Right lung (tissue), 10 donors: ENCODE measurements at places on chromosomes 3 and 15.

- no peak for DNase-seq
These were observed 310.3 kb downstream of the CHST2 start for GRCh38 chr3:143429628-143430514.

DNA sequence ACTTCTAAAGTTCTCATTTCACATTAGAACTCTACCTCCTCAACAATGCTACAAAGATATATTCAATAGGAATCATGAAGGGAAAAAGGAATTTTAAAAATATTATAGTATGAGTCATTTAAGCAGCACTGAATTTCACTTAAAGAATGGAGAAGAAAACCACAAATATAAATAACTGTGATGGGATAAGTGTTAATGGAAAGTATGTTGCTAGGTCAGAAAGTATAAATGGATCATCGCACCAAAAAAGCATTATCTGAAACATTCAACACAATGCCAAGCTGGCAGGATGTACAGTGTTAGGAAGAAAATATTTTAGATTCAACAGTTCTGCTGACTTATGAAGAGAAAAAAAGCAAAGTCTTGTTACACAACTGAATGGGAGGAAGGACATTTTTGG, 101.4 kb downstream of the TFG start:
- no peak for DNase-seq

DNA sequence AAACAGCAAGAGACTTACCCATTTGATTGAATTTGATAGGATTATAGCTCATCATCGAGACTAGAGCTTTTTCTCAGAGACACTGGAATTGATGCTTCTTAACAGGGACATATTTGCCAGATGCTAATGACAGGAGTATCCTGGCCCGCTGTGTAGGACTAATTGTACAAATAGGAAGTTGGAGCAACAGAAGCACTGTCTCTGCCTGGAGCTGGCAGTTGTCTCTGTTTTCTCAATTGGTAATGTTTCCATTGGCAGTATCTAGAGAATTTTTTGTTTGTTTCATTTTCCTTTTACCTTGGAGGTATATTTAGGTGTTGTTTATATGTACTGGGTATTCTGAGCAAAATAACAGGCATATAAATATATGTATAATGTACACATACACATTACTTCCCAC, 8.9 kb upstream of the PCOLCE2 start:
- DNase-seq = no peak

DNA sequence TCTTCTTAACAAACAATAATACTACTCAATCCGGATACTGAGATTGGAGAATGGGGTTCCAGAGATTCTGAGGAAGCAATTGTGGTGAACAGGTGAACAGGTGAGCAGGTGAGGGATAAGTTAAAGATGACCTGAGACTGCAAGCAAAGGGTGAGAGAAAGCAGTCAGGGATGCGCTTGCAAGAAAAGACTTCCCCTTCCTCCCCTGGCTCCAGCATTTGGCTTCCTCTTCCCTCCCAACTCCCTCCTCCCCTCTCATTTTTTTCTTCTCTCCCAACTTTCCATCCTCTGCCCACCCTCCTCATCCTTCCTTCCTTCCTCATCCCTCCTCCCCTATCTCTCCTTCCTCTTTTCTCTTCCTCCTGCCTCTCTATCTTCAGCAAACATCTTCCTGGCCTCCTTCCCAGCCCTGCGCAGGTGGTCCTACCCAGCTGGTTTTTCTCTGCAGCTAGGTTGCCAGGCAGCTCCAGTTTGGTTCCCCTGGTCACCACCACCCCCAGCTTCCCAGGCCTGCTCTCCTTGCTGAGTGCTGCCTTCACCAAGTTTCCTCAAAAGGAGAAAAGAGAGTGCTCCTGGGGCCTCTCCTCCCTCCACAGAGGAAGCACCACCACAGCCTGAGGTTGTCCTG, 10.4 kb upstream of the VIPR1 start:
- DNase-seq = no peak

DNA sequence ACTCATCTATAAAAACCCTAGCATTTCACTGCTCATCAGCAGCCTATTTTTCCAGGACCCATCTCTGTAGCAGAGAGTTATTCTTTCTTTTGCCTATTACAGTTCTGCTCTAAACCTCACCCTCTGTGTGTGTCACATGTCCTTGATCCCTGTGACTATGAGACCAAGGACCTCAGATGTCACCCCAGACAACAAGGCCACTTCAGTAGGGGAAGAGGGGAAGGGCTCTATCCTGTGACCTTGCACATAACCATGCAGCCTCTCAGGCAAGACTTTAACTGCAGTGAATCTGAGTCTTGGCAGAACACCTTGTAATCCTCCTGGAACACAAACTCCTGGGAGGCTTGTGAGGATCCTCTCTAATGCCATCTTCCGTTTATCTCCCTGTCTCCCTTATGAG, 4.4 kb upstream of the ZNF589 start:
- no peak for DNase-seq

GRCh38 chr15:50484781-50485180, 60.6 kb downstream of the USP8 start:
- no peak for DNase-seq

GRCh38 chr15:68423359-68424296, 8.3 kb downstream of the ITGA11 start:
- no peak for DNase-seq

- DNase-seq = peak; percentile 59
These were observed 23.5 kb downstream of the MYH15 start for GRCh38 chr3:108486941-108487340.

GRCh38 chr3:141815667-141816066, 52.5 kb downstream of the GRK7 start:
- DNase-seq = no peak

- no peak for DNase-seq
These were observed 16.3 kb downstream of the BHLHE40 start for GRCh38 chr3:4995500-4996053.

GRCh38 chr15:69627548-69628158, 175.0 kb downstream of the RPLP1 start:
- no peak for DNase-seq

DNA sequence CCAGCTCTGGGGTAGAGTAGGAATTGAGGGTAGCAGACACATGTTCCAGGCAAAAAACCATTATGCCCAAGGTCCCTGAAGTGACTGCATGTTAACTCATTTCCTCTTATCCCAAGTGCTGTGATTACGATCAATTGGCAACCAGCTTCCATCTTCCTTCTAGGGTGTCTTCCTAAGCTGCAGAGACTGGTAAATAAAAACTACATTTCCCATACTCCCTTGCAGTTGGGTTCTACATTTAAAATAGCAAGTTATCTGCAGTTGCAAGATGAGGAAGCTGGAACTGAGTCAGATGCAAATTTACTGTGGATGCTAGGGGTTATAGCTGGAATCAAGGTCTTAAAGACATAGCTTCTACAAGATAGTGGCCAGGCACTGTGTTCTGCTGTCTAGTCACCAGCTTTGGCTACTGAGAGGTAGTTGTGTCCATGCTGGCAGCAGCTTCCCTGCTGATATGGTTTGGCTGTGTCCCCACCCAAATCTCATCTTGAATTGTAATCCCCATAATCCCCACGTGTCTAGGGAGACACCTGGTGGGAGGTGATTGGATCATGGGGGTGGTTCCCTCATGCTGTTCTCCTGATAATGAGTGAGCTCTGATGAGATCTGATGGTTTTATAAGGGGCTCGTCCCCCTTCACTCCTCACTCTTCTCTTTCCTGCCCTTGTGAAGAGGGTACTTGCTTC, 51.3 kb upstream of the FBN1 start:
- DNase-seq = no peak

DNA sequence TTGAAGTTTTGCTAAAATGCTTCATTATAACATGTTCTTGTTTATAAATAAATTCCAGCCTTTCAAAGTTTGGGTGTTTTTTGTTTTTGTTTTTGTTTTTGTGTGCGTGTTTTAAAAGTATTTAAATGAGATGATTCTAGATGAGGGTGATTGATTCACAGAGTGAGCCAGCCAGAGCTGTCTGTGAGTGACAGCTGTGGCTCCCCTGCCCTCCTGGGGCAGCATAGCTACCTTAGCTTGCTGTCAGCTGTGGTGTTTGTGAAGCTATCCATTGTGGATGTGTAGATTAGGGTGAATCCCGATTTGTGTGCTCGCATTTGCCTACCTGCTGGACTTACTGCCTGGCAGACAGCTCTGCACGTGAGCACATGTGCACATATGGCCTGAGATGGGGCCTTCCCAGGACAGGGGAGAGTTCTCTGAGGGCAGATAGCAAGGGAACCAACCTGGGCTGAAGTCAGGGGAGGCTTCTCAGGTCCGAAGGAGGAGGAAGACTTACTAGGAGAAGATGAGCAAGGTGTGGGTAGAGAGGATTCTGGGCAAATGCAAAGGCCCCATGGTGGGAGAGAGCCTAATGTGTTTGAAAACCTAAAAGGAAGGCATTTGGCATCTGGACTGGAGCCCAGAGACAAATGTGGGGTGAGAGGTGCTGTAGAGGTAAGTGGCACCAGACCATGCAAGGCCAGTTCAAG, 124.2 kb downstream of the EEFSEC start:
- DNase-seq = no peak

DNA sequence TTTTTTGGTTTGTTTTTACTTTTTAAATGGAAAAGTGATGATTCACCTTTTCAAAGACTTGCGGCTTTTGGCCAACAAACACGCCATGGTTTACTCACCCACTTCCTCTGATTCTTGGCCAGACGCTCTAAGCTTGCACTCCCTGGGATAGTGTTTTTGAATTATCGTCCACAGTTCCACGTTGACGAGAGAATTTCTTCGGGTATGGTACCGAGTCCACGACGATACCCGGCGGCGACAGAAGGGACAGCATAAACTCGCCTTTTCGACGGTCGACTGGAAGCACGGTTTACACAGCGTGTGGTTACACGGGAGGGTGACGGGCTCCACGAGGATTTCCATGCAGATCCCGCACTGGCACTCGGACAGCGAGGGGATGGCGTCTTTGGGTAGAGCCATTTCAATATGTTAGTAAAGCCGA, 783 bp downstream of the RNF168 start:
- DNase-seq = peak; percentile 39

DNA sequence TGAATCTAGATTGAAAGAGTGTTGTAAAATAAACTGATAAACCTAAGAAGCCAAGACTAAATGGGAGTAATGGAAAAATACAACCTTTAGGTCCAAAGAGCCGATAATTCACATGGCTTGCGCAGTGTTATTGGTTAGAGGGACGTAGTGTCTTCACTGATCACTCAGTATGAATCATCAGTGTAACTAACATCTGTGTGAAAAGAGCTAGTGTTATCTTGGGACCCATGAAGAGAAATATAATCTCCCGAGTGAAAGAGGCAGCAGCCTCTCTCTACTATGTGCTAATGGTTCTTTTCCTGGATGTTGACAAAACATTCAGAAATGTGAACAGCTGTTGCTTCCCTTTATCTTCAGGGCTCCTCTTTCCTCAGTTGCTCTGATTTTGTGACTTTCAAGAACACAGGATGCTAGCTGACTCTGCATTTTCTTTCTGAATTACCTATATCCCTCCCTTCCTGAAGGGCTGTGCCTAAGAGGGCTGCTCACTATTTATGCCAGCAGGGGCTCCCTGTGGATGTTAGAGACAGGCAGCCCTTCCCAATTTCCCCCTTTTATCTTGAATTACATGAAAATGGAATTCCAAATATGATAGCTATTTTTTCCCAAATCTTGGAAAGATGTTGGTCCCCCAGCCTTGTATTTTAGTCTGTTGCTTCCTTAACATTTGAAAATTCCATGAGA, 128.8 kb downstream of the GRM7 start:
- no peak for DNase-seq

- no peak for DNase-seq
These were observed 124.3 kb upstream of the ATP11B start for GRCh38 chr3:182668974-182669373.

GRCh38 chr15:25525741-25526140, 86.9 kb upstream of the UBE3A start:
- DNase-seq = no peak

DNA sequence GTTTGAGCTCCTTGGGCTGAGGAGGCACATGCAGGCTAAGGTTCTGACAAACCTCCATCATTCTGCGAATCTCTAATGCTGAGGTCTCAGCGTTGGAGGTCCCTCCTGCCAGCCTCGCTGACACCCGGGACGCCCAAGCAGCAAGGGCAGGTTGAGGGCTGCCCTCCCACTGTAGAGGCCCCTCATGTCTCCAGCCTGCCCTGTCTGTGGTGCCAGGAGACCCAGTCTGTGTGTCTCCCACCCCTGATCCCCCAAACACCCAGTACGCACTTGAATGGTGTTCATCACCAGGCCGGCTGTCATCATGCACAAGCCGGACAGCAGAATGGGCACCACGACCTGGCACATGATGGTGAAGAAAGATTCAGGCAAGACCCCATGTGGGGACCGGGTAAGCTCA, 27.8 kb downstream of the SLC41A3 start:
- DNase-seq = no peak

DNA sequence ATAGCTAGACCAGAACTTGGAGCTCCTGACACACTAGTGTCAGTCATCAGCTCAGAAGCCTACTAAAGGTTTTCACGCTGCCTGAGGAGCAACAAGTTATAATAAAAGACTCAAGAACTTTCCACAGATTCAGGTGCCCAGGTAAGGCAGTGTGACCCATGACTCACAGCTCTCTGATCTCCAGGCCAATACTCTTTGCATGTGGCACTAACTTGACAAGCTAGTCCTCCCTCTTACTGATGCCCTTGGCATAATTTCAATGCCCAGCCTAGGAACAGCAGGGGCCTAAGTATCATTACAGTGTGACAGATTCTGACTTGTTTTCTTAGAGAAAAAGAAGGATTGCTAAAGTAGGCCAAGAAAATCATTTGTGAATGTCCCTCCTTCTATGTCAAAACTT, 38.4 kb downstream of the MEIS2 start:
- DNase-seq = no peak

DNA sequence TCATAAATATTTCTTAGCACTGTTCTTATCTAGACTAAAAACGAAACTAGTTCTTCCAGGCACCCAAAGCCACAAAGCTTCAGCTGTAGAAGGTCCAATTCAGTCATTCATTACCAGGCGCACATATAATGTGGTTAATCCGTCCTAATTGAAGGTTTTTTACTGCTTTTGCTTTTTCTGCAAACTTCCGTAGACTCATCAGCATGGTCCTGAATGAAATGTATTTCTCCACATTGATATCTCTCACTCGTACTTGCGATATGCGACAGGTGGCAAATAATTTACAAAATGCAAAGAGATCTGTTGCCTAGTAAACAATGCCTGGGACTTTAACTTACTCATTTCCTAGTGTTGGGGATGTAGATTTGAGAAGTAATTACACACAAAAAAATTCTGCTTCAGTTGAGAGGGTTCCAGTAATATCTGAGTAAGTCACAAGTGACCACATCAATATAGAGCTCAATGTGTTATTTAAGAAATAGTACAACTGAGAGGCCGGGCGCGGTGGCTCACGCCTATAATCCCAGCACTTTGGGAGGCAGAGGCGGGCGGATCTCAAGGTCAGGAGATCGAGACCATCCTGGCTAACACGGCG, 75.0 kb upstream of the MBNL1 start:
- no peak for DNase-seq

- no peak for DNase-seq
These were observed 37.8 kb downstream of the CHD2 start for GRCh38 chr15:92937901-92938300.

DNA sequence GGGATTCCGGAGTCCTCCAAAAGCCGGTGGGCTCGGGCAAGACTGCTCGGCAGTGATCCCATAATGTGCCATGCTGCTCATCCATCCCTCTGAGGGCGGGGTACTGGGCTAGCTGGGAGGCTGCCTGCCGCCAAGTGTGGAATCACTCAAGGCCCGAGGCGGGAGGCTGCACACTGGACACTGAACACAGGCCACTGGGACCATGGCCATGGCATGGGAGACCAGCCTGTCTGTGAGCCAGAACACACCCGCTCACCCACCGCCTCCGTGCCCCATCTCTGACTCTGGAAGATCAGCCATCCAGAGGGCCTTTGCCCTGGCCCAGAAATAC, 1.4 kb downstream of the C3orf22 start:
- DNase-seq = no peak
